ENCODE measurements at places on chromosomes 2 and 18.

- no peak for DNase-seq
Measured at GRCh38 chr2:235324324-235324723, 169.5 kb upstream of the AGAP1 start.

DNA sequence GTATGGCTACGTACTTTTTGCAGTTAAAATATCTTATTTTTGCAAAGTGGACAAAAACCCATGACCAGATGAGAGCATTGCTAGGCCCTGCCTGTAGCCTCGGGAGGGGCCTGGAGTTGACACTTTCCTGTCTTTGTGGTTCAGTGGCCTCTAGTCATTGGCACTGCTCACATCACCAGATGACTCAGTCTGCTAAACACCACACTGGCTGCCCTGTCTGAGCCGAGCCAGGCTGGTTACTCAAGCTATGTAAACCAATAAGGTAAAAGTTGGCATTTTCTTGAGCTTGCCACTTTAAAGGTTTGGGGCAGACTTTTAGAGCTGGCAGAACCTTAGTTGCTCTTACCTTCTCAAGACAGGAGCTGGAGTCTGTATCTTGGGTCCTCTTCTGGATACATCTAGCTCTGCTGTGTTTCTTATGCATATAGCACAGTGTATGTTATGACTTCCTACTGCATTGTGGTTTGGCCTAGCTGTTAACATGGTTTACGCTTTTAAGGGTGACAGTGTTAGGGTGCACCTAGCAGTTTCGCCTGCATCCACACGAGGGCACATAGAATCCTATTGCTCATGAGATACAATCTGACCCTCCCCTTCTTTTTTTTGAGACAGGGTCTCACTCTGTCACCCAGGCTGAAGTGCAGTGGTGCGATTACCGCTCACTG is 76.4 kb downstream of the AP1S3 start:
- no peak for DNase-seq

DNA sequence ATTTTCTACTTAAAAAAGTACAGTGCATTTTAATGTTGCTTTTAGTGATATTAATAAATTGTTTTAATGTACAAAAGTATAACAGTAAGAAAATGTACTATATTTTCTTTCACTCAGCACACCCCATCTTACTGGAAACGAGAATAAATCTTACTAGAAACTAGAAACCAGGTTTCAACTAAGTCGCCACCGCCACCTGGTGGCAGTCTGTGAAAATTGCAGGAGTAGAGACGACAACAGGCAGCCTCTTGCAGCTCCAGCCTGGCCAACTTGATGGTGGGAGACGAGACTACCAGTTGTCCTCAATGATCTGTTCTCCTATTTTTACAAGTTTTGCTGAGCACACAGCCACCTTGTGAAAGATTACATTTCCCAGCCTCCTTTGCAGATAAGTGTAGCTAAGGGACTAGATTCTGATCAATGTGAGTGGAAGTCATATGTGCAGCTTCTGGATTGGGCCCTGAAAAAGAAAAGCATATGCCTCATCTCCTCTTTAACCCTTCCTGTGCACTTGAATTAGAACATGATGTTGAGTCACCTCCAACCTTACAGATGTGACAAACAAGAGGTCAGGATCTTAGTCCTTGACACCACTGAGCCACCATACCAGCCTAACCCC is 8.7 kb downstream of the OTOF start:
- peak; percentile 48 for DNase-seq

GRCh38 chr2:68157002-68157401 is 686 bp upstream of the PNO1 start:
- no peak for DNase-seq
